AG09319 (cell line): ENCODE measurements at places on chromosomes 13 and 19.

- DNase-seq = no peak
These were observed 191.6 kb downstream of the UQCRFS1 start for GRCh38 chr19:29021232-29021916.

GRCh38 chr13:79081942-79082341, 324.1 kb downstream of the RBM26 start:
- no peak for DNase-seq

DNA sequence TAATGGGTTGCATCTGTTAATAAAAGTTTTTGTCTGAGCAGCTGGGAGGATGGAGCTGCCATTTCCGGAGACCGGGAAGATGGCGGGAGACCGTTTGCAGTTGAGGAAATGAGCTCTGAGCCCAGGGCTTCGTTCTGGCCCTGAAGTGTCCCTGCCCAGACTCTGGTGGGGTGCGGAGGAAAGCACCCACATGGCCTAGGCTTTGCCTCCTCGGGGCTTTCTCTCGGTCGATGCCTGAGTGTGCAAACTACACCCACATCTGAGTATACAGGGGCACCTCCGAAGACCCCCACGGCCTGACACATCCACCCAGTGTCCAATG, 15.6 kb upstream of the NANOS3 start:
- DNase-seq = no peak

GRCh38 chr19:11166281-11167142, 10.9 kb upstream of the SPC24 start:
- DNase-seq = peak; percentile 84

GRCh38 chr19:5200844-5201243, 139.8 kb downstream of the PTPRS start:
- no peak for DNase-seq

DNA sequence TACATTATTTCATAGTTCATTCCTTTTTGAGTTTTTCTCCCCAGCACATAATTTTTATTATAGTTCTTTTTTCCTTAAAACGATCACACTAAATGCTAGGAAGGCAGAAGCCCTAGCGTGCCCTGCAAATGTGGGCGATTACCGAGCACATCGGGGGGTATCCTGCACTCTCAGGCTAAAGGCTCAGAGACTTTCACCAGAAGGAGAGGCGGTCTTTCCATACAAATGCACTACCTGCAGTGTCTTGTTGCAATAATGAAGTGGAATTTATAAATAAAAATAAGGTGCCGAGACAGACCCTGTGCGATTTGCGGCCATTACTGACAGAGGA, 29.3 kb upstream of the SPACA7 start:
- no peak for DNase-seq

DNA sequence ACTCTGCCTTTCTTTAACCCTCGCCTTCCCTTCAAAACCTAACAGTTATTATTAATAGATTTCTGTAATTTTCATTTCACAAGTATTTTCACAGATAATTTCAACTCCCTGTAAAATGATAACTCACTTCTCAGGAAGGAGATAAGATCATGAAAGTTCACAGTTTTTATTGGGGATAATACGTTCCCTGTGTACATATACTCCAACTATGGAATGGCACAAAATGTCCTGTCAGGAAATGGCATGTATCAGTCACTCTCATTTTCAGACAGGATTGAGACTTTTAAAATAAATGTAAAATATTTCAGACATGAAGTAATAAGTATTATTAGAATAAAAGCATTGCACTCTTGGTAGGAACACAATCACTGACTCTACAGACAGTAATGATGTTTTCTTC, 932 bp upstream of the TRAPPC2B start:
- no peak for DNase-seq

DNA sequence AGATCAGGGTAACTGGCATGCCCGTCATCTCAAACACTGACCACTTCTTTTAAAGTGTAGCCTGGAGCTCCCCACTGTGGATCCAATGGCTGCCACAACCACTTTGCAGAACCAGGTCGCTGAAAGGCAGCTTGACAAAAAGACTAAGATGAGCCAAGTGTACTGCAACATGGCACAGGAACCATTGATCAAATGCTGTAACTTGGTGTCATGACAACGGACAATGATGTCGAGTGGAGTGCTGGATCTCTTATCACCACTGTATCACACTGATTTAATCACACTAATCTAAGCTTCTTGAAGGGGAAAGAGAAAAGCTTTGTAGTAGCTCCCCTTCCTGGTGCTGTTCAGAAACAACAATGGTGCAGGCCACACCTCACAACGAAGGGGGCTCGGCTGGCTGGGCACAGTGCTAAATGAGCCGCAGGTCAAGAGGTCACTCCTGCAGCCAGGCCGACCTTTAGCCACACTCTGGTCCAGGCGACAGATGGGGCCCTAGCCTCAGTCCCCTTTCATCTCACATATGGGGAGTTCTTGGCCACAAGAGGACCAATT, 2.2 kb upstream of the TNFRSF19 start:
- DNase-seq = no peak

DNA sequence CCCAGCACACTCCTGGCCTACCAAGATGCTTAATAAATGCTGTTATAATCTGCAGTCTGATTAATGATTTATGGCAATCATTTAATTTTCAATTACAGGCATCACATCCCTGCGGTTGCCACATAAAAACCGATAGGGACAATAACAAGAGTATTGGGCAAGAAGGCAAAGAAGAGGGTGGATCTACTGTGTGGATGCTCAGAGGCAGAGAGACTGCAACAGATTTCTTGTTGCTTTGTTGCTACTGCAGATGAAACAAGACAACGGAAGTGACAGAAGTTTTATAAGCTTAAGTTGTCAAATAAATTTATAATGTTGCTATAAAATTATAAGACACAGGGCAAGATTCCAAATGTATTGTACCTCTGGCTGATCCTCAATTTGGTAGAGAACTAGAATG, 154.8 kb downstream of the ABCC4 start:
- DNase-seq = no peak

- no peak for DNase-seq
These were observed 34.5 kb upstream of the ATP1A3 start for GRCh38 chr19:42028304-42029216.

GRCh38 chr13:29503041-29503837, 92.2 kb downstream of the SLC7A1 start:
- no peak for DNase-seq

- DNase-seq = no peak
These were observed 5.3 kb downstream of the NECTIN2 start for GRCh38 chr19:44851427-44851826.

GRCh38 chr19:39516270-39516669, 1.3 kb downstream of the SELENOV start:
- DNase-seq = no peak
